ENCODE measurements at places on chromosomes 7 and 10. TPM values are rescaled to one million over a fixed set of nuclear protein-coding genes. Genes with fewer than 3 reads are reported as not detected.
A peak's percentile ranks its signal among the peaks of the same experiment; 100 is the strongest.

DNA sequence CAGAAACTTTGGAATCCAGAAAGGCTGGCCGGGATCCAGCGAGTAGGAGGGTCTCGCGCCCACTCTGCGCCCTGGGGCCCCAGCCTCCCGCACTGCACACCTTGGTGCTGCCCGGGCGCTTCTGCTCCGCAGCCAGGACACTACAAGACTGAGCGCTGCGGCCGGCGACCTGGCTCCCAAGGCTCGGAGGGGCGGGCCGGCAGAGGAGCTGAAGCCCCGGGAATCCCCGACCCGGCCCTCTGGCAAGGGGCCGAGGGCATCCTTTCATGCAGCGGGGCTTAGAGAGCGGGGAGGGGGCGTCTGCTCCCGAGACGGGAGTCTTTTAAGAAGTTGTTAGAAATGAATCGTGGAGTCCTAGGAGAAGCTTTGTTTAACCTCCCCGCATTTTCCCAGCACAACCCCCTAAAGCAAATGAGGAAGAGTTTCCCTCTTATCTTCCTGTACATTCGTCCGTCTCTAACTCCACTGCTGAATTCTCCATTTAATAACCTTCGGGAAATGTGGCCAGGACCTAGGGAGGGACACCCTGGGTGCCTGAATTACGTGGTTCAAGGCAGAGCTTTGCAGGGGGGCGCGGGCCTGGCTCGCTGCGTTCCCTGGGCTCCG, 1.1 kb downstream of the VWC2 start:
- DNase-seq: peak; percentile 69

GRCh38 chr10:110863956-110864355, 7.8 kb upstream of the PDCD4 start:
- no peak for DNase-seq

DNA sequence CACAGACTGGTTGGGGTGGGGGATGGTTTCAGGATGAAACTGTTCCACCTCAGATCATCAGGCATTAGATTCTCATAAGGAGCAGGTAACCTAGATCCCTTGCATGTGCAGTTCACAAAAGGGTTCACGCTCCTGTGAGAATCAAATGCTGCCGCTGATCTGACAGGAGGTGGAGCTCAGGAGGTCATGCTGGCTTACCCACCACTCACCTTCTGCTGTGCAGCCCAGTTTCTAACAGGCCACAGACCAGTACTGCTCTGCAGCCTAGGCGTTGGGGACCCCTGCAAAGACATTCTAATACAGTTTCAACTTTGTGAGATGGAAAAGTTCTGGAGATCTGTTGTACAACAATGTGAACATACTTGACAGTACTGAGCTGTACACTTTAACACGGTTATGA, 39.9 kb downstream of the STRA8 start:
- DNase-seq: no peak

The FUOM gene
- 7.9 TPM for total RNA-seq

DNA sequence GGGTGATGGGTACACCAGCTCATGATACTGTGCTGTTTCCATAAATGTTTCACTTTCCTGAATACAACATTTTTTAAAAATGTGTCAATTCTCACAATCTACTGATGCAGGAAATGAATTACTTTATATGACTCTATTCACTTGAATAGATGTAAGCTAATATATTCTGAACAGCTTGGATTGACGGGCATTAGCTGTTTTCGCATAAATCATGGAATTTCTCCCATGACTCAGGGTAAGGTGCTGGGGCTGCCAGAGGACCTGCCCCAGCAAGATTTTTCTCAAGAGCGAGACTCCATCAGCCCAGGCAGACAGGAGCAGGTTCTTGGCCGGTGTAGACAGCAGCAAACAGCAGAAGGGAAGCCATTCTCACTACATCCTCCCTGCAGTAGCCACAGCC, 107.1 kb downstream of the PFKFB3 start:
- no peak for DNase-seq

GRCh38 chr10:77349226-77349625, 288.4 kb downstream of the KCNMA1 start:
- no peak for DNase-seq
